ENCODE measurements at places on chromosomes 3 and 15. TPM values are rescaled to one million over a fixed set of nuclear protein-coding genes. Genes with fewer than 3 reads are reported as not detected.

GRCh38 chr3:187880441-187880840 is 135.2 kb upstream of the BCL6 start:
- DNase-seq, result no peak

DNA sequence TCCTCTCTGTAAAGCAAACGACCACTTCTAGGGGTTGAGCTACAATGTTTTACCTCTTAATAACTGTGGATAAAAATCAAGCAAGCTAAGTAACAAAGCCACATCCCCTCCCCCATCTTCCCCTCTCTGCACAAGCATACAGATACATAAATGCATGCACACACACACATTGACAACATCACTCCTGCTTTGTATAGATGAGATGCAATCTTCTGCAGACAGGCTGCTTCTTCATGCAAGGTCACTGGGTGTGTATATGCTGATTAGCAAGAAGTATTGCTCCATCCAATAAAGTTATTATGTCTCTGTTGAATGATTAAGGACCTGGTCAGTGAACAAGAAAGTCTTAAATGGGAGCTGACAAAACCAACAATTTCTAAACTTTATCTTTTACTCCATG is 8.8 kb upstream of the ATP11B start:
- DNase-seq, result no peak

WNT7A gene
- total RNA-seq, result 0.29 TPM

DNA sequence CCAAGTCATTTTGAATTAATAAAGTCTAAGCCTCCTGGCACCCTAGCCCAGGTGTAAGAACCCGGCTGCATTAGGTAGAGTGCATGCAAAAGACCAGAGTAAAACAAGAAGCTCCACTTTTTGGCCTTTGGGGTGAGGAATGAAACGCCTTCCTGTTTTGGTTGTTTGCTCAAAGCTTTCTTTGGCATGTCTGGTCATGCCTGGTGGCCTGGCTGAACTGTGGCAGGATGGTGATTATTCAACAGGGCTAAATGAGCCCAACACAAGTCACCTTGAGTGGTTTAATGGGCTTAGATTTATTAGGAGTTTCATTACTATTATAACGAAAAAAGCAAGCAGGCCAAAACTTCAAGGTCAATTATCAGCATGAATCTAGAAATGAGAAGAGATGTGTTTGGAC is 40.9 kb upstream of the LDHAL6B start:
- DNase-seq, result no peak

GRCh38 chr3:149586871-149587270 is 71.0 kb downstream of the WWTR1 start:
- DNase-seq, result peak; percentile 68
